Glutamatergic neuron (in vitro differentiated cells): ENCODE measurements at places on chromosomes 12 and 14.

- DNase-seq, result no peak
Measured at GRCh38 chr12:42868291-42868690, 278.7 kb upstream of the PRICKLE1 start.

DNA sequence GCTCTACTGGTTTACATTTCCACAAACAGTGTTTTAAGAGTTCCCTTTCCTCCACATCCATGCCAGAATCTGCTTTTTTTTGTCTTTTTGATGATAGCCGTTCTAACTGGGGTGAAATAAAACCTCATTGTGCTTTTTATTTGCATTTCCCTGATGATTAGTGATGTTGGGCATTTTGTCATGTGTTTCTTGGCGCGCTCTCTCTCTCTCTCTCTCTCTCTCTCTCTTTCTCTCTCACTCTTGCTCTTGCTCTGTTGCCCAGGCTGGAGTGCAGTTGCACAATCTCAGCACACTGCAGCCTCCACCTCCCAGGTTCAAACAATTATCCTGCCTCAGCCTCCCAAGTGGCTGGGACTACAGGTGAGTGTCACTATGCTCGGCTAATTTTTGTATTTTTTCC, 9.6 kb upstream of the MIS18BP1 start:
- DNase-seq, result no peak

DNA sequence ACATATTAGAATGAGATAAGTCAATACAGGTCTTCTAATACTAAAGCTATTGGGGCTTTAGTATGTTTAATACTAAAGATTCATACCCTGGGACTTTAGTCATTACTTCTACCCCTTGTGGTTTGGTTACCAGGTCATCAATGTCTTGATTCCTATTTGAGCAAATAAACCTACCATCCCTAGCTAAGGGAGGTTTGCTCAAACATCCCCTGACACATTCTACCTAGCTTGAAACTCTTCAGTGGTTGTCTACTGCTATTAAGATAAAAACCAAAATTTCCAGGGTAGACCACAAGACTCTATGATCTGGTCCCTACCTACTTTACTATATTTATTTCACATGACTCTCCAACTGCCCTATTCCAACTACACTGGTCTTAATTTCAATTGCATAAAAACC, 7.3 kb upstream of the C2CD5 start:
- no peak for DNase-seq

GRCh38 chr12:77746096-77746495, 84.6 kb upstream of the NAV3 start:
- DNase-seq, result no peak

- no peak for DNase-seq
Measured at GRCh38 chr12:13250416-13250815, 53.9 kb downstream of the EMP1 start.

DNA sequence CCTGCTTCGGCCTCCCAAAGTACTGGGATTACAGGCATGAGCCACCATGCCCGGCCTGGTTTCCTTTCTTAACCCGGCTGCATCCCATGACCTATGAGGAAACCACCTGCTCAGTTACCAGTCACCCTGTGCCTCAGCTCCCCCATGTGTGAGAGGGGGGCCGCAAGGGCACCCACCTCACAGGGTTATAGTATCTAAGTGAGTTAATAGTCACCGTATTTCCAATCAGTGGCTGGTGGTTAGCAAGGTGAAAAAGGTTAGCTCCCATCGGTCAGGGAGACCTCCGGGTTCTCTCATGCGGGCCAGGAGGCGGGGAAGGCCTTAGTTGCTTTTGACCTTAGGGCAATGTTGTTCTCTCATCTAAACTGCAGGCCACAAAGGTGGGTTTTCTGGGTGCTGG, 6.7 kb downstream of the LRP1 start:
- DNase-seq, result no peak

- DNase-seq, result no peak
Measured at GRCh38 chr12:75571204-75571603, 59.8 kb upstream of the KRR1 start.

GRCh38 chr14:104361921-104362681, 217.5 kb upstream of the C14orf180 start:
- peak; percentile 10 for DNase-seq

DNA sequence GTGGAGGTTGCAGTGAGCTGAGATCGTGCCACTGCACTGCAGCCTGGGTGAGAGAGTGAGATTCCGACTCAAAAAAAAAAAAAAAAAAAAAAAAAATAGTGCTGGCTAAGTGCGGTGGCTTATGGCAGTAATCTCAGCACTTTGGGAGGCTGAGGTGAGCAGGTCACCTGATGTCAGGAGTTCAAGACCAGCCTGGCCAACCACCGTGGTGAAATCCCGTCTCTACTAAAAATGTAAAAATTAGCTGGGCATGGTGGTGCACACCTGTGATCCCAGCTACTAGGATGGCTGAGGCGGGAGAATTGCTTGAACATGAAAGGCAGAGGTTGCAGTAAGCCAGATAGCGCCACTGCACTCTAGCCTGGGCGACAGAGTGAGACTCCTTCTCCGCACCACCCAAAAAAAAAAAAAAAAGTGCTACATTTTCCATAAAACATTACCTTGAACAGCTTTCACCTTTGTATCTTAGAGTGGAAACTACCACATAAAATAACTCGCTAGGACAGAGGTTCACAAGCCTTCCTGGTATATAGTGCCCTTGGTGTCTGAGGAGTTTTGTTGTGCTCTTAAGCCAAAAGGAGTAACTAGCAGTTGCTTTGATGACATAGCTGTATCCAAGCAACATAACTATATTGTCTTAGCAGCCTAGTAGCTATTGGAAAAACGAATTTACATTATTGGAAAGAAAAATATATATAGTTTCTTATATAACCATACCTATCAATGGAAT, 11.1 kb downstream of the PTGES3 start:
- DNase-seq, result no peak

DNA sequence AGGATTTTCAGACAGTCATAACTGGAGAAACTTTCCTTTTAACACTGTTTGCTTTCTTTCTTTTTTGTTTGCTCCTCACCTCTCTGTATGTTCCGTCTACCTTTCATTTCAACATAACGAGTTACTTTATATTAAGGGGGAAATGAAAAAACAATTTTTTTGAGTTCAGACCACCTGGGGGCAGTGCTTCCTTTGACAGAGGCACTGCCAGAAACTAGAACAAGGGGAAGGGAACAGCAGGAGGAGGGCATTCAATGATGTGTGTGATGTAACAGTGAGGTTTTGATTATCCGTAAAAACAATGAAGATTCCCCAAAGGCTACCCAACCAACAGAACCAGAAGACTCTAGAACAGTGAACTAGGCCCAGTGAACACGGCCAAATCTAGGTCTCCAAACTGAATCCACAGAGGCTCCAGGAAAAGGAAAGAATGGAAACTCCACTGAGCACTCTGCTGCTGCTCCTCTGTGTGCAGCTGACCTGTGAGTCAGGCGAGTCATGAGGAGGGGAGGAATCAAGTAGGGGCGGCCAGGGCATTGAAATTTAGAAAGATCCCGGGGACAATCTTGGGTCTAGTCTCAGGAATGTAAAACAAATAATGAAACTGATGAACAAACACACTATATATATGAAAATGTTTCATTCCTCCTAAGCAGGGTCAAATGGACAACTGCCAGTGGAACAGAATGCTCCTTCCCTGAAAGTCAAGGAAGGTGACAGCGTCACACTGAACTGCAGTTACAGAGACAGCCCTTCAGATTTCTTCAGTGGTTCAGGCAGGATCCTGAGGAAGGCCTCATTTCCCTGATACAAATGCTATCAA, 323.5 kb downstream of the DAD1 start:
- DNase-seq, result no peak

GRCh38 chr14:104717646-104718045, 6.4 kb upstream of the ADSS1 start:
- DNase-seq, result no peak

GRCh38 chr14:104295681-104296387, 157.4 kb downstream of the KIF26A start:
- peak; percentile 18 for DNase-seq

DNA sequence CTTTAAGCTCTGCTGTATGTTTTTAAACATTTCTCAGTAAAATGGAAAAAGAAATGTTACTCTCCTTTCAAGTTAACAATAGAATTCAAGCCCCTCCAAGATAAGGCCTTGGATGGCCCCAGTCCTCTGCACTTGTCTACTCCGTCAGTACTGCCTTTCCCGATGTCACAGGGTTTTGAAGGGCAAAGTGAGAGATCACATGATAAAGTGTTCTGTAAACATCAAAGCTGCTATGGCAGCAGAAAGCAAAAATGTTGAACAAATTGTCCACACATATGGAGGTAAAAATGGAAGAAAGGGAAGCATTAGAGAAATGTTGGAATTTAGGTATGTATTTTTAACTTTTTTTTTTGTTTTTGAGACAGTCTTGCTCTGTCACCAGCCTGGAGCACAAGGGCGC, 33.5 kb upstream of the CDK2AP1 start:
- no peak for DNase-seq

DNA sequence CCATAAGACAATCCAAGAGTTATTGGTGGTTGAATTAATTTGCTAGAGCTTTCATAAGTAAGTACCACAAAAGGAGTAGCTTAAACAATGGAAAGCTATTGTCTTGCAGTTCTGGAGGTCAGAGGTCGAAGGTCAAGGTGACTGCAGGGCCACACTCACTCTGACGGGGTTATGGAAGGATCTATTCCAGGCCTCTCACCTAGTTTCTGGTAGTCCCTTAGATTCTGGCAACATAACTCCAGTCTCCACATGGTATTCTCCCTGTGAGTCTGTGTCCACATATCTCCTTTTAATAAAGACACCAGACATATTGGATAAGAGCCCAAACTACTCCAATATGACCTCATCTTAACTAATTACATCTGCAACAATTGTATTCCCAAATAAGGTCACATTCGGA, 273.4 kb downstream of the FOXN3 start:
- no peak for DNase-seq

DNA sequence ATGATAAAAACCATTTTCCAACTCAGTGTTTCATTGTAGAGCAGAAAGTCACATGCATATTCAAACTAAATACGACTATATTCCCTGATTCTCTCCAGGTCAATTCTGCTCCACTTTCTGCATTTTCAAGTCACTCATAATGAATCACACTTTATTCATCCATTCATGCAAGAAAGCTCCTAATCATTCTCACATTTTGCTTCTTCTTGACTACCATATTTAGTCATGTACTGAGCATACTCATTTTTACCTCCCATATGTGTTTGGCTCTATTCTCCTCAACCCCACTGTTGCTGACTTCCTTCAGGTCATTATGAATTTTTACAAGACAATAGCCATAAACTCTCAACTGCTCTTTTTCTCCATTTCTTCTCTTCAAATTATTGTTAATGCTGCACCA, 43.4 kb upstream of the PIK3C2G start:
- DNase-seq, result no peak

DNA sequence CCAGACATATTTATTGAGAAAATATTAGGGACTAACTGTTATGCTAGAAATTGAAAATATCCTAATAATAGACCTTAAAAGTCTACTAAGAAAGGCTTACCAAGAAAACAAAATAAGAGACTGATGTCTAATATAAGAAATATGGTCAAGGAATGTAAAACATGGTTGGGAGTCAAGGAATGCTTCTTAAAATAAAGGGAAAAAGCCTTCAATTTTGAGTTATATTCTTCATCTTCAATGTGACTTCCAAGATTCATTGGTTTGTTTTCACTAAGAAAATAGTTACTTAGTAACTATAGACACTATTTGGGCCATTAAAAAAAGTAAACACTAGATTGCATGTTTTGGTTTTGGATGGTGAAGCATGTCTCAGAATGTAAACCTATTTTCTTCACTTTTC, 88.1 kb upstream of the ETV6 start:
- no peak for DNase-seq

DNA sequence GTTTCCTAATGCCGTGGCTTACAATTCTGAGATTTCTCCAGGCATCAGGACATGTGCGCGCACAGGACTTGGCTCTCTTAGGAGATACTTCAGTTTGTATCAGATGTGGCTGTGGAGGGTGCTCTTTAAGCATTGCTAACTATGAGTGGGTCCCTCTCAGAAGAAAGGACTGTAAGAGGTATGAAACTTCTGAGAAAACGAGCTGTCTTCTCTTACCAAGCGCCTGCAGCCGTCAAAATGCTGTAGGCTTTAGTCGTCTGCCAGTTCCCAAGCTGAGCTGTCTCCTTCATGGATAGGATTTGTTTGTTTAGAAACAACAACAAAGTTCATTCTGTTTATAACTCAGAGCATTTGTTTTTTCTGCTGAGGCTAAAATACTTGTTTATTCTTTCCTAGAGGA, 16.1 kb upstream of the MANSC4 start:
- no peak for DNase-seq

- DNase-seq, result no peak
Measured at GRCh38 chr14:82422230-82422629, 888.6 kb upstream of the SEL1L start.

GRCh38 chr12:118574288-118574687, 197.9 kb downstream of the SUDS3 start:
- no peak for DNase-seq

DNA sequence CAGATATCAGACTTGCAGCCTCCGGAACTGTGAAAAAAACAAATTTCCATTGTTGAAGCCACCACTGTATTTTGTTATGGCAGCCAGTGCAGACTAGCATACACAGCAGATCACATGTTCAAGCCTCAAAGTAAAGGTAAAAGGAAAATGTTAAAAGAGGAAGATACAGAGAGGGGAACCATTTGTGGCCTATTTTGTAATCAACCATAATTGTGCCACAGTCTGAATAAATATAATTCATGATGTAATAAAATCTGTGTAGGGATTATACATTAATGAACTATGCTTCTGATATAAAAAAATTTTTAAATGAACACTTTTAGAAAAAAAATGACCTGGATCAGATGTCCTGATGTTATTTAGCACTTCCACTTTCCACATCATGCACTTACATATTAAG, 79.6 kb downstream of the SLC16A7 start:
- DNase-seq, result no peak

- no peak for DNase-seq
Measured at GRCh38 chr12:113772505-113773030, 193.6 kb downstream of the RBM19 start.

GRCh38 chr12:125186471-125187147, 121.4 kb downstream of the AACS start:
- no peak for DNase-seq

GRCh38 chr12:104694711-104695110, 238.0 kb downstream of the CHST11 start:
- no peak for DNase-seq

GRCh38 chr12:110688446-110689280, at the start of gene HVCN1:
HVCN1 (minus strand) TSS chr12:110689115; CDS start chr12:110683245, 5,870 bp downstream.
- DNase-seq, result peak; percentile 29

DNA sequence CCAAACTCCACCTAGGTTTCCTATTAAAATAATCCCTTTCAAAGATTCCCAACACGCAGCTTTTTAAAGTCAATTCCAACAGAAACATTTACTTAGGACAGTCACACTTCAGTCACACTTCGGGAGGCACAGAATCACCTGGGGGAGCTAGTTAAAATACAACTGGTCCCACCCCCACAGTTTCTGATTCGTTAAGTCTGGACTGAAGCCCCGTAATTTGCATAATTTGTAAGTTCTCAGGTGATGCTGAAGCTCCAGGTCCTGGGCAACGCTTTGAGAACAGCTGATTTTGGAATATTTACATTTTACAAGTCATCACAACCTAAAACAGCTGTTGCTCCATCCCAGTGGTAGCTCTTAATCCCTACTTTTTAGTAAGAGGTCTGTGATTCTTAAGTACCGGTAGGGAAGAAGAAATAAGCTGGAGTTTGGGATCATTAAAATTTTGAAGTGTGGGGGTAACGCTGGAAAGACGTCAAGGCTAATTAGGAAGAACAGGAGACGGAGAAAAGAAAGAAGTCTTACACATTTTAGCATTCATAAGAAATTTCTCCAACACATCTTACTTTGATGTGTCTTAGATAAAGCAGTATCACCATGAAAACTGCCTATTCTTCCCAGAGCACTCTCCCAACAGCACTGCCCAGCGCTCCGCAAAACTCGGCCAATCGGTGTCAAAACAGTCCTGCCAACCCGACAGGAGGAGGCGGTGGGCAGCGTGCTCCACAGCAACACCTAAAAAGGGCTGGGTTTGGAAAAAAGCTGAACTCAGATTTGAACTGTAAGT, 1.1 kb downstream of the IPO8 start:
- DNase-seq, result peak; percentile 51
